Mucosa of gallbladder (tissue), 1 donor: ENCODE measurements at places on chromosomes 6 and 20. TPM values are rescaled to one million over a fixed set of nuclear protein-coding genes. Genes with fewer than 3 reads are reported as not detected.

The PKIB gene
- 5.5 TPM for total RNA-seq

The TPD52L1 gene
- total RNA-seq = 71.3 TPM

The KHDRBS2 gene
- total RNA-seq = 1.2 TPM

GRCh38 chr6:5173810-5174209 lies 86.9 kb downstream of the LYRM4 start:
- no peak for DNase-seq

- DNase-seq = no peak
Observed at GRCh38 chr20:25073544-25073943, 8.4 kb downstream of the VSX1 start.

DNA sequence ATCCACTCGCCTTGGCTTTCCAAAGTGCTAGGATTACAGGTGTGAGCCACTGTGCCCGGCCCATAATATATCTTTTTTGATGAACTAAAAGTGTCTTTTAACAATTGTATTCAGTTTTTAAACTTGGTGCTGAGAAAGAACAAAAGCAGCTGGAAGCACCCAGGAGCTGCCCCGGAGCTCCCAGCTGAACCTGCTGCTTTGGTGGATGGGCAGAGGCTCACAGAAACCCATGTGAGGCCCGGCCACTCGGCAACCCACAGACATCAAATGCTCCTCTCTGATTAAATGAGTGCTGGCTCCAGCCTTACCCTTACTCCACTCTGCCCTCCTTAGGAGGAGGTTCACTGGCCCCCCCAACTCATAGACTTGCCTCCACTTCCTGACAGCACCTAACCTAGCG lies 59.4 kb upstream of the FRMD1 start:
- DNase-seq = no peak

DNA sequence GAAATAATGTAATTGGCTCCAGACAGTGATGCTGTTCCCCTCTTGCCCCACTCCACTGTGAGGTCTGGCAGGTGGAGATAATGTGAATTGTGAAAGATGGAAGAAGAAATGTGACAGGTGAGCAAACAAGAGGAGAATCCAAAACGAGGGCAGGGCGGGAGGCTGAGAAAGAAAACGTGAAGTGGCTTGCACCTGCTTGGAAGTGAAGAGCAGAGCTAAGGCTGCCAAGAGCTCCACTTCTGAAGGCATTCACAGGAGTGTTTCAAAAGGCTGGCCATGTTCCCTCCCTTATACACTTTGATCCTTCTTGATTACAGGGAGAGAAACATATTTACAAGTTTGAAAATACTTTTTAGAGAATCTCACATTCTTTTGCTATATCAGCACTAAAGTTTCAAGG lies 359.4 kb downstream of the EPHA7 start:
- no peak for DNase-seq

- no peak for DNase-seq
Observed at GRCh38 chr6:31418251-31418650, 14.9 kb downstream of the MICA start.
